ENCODE measurements at places on chromosomes 5 and 9. TPM values are rescaled to one million over a fixed set of nuclear protein-coding genes. Genes with fewer than 3 reads are reported as not detected.

DNA sequence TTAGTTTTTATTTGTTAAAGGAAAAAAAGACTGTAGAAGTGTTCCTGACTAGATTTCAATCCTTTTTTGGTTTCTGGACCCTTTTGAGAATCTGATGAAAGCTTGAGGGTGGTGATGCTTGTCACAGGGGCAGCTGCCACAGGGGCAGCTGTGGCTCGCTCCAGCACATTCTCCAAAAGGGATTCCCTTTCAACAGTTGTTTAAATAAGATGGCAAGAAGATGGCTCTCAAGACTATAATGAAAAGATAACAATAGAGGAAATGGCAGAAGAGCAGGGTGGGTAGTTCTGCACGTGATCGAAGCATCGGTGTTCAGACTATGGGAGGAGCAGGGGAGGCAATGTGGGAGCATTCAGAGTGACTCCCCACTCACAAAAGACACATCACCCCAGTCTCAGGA is 46.5 kb upstream of the TNFAIP8 start:
- peak overlapping the region; percentile 7 for H3K27ac ChIP-seq
- peaks cover 5% of the 10 kb centered on the region for H3K27me3 ChIP-seq
- DNase-seq: no peak

Gene GPR151
- not detected for total RNA-seq

DNA sequence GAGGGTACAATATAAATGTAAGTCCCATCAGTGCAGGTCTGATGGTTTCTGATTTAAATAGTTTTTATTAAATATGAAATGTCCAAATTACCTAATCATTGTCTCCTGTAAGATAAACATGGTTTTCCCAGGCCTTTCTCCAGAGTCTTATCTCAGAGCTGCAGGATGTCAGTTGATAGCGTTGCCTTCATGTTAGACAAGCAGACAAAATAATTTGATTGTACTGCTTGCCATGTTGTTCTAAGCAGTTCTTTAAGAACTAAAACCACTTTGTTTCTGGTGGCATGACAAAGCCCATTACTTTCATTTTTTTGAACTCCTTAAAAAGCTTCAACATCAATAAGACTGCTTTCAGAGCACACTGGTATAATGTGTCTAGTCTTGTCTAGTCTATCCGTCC is 1073.5 kb downstream of the MAT2B start:
- H3K27ac ChIP-seq: no peak overlapping the region
- no peak overlapping the region for H3K4me3 ChIP-seq
- H3K4me1 ChIP-seq: peaks cover 3% of the 10 kb centered on the region
- no peak for DNase-seq

GRCh38 chr9:110266795-110267194 is 10.5 kb upstream of the TXN start:
- no peak for DNase-seq
- H3K36me3 ChIP-seq: no peaks in the 10 kb centered on the region
- no peak overlapping the region for H3K4me3 ChIP-seq
- H3K27ac ChIP-seq: no peak overlapping the region

DNA sequence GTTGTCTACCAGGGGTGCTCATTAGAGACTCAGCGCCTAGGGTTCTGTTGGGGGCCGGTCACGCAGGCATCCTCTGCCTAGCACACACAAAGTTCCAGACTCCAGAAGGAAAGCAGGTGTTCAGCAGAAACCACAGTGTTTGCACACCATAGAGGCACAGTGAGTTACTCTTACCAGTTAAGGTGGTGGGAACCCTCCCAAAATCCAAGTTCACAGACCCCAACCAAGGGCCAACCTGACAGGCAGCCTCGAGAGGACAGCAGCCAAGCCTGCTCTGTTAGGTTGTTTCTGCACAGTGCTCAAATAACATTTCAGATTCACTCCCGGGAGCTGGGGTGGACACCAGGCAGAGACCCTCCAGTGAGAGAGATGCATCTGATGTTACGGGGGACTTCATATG is 36.2 kb downstream of the SECISBP2 start:
- H3K27ac ChIP-seq: no peak overlapping the region
- no peak overlapping the region for H3K4me3 ChIP-seq
- no peaks in the 10 kb centered on the region for H3K4me1 ChIP-seq
- peaks cover 48% of the 10 kb centered on the region for H3K36me3 ChIP-seq

DNA sequence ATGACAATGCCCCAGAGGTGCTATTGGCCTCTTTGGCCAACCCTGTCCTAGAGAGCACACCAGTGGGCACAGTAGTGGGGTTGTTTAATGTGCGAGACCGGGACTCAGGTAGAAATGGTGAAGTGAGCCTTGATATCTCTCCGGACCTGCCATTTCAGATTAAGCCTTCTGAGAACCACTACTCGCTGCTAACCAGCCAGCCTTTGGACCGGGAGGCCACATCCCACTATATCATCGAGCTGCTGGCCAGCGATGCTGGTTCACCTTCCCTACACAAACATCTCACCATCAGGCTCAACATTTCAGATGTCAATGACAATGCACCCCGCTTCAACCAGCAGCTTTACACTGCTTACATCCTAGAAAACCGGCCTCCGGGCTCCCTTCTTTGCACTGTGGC is 1.4 kb downstream of the PCDHGC5 start:
- no peak for DNase-seq
- peaks cover 51% of the 10 kb centered on the region for H3K36me3 ChIP-seq
- H3K4me3 ChIP-seq: peak overlapping the region; percentile 78

Gene ORM2
- total RNA-seq: not detected

GRCh38 chr9:107685901-107686300 is 196.3 kb upstream of the KLF4 start:
- no peak overlapping the region for H3K27ac ChIP-seq
- DNase-seq: no peak
- peaks cover 35% of the 10 kb centered on the region for H3K4me1 ChIP-seq
- no peaks in the 10 kb centered on the region for H3K36me3 ChIP-seq

Gene PCDHGA4
- total RNA-seq: 2.0 TPM

DNA sequence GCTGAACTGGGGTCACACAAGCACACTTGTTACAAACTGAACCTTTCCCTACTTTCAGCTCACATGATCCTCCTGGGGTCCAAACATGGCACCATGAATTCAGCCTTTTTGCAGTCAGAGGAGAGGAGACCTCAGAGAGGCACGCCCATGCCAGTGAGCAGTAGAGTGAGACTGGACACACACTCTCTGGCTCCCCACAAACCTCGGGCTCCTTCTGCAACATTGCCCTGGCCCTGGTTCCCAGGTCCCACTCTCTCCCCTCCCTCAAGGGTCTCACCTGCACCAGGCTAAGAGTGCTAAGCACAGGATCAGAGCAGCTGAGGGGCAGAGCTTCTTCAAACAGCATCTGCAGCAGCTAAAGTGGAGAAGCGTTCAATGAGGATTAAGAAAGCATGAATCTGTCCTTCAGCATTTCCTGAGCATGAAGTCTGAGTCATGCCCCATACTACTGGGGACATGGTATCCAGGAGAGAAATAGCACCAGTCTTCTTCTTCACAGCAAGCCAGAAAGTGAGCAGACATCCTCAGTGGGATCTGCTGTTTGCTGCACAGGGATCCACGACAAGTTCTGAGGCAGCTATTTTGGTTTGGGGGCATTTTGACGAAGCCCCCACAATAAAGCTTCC is 27.2 kb downstream of the SLC35A4 start:
- no peaks in the 10 kb centered on the region for H3K36me3 ChIP-seq
- H3K27me3 ChIP-seq: peaks cover 2% of the 10 kb centered on the region
- H3K27ac ChIP-seq: no peak overlapping the region
- no peak overlapping the region for H3K4me3 ChIP-seq
- H3K4me1 ChIP-seq: no peaks in the 10 kb centered on the region

- no peak for DNase-seq
- no peaks in the 10 kb centered on the region for H3K36me3 ChIP-seq
- H3K4me1 ChIP-seq: no peaks in the 10 kb centered on the region
- H3K27ac ChIP-seq: no peak overlapping the region
These were observed 89.7 kb upstream of the PCSK1 start for GRCh38 chr5:96522635-96523355.

Gene IL3
- total RNA-seq: not detected

GRCh38 chr5:2904399-2904798 is 152.9 kb upstream of the IRX2 start:
- H3K27me3 ChIP-seq: peaks cover 8% of the 10 kb centered on the region
- no peak overlapping the region for H3K27ac ChIP-seq
- H3K4me1 ChIP-seq: peaks cover 6% of the 10 kb centered on the region

Gene CCIN
- total RNA-seq: not detected

GRCh38 chr5:173493846-173494245 is 122.6 kb downstream of the BOD1 start:
- no peak for DNase-seq
- no peaks in the 10 kb centered on the region for H3K4me1 ChIP-seq
- H3K4me3 ChIP-seq: no peak overlapping the region
- no peak overlapping the region for H3K27ac ChIP-seq

Gene TRUB2
- total RNA-seq: 25.8 TPM

- peak overlapping the region; percentile 16 for H3K27ac ChIP-seq
- no peak for DNase-seq
- peaks cover 16% of the 10 kb centered on the region for H3K4me1 ChIP-seq
- peaks cover 4% of the 10 kb centered on the region for H3K27me3 ChIP-seq
- H3K4me3 ChIP-seq: peak overlapping the region; percentile 90
- no peaks in the 10 kb centered on the region for H3K36me3 ChIP-seq
These were observed 457 bp upstream of the IDNK start for GRCh38 chr9:83622433-83622938.

Gene RNF208
- total RNA-seq: 1.1 TPM

All from endothelial cell (in vitro differentiated cells).